Nephron progenitor cell (in vitro differentiated cells): ENCODE measurements at places on chromosomes 4 and X.

DNA sequence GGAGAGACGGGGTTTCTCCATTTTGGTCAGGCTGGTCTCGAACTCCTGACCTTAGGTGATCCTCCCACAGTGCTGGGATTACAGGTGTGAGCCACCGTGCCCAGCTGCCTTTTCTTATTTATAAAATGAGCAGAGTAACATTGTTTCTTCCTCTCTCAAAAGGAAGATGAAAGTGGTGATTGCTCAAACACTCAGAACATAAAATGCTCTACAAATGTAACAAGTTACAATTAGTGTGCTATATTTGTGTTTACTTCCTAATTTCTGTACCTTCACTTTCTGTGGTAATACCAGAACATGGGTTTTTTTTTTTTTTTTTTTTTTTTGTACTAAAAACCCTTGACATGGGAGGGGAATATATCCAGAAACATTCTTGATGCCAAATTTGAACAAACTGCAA, 197.9 kb downstream of the MGST2 start:
- no peak for DNase-seq

- DNase-seq, result no peak
These were observed 38.9 kb downstream of the WDR1 start for GRCh38 chr4:10077483-10078335.

DNA sequence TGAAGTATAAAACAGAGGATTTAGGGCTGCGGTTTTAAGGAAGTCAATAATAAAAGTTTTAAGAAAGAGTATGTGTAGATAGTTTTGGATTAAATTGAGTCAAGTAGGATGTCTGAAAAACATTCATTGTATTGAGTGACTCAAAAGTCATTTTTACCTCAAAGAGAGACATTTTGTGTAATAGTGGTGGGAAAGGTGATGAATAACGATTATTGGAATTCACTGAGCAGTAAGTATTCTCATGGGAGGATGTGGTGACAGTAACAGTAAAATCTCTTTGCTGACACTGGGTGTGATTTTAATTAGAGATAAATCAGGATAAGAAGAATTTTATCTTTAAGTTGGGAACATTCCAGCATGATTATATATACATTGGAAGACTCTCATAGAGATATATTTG, 233.6 kb downstream of the PDHA2 start:
- no peak for DNase-seq

GRCh38 chr4:114038762-114039387, 59.4 kb upstream of the ARSJ start:
- no peak for DNase-seq

DNA sequence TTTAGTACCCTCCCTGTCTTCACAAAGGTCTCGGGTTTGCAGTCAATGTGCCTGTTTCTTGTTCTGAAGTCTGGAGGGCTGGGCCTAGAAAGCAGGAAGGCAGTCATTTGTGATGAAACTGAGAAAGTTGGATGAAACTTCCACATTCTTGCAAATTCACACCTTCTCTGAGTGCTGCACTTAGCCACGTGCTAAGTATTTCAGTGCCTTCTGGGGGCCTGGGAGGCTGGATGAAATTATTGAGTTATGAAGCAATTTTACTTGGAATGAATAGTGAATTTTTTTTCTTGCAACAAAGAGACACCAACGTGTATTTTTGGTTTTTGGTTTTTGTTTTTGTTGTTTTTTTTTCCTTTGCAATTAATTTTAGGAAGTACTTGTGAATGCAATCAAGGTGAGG, 71.2 kb downstream of the MSX1 start:
- no peak for DNase-seq

GRCh38 chr4:98996056-98996764, 689 bp downstream of the METAP1 start:
- DNase-seq, result no peak

DNA sequence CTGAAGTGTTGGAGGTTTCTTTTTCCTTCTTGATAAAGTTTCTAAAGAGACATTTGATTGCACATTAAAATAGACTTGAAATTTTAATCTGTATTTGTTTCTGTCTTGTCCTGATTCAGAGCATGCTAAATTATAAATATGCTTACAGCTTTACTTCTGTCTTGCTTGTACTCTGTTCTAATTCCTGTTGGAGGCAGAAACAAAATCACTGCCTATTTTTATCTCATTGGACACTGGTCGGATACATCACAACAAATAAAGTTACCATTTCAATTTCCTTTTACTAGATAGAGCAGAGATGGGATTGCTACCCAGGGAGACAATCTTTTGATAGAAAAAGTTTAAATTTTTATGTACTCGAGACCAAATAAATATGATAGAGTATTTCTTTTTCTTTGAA, 6.9 kb downstream of the ANK2 start:
- no peak for DNase-seq

DNA sequence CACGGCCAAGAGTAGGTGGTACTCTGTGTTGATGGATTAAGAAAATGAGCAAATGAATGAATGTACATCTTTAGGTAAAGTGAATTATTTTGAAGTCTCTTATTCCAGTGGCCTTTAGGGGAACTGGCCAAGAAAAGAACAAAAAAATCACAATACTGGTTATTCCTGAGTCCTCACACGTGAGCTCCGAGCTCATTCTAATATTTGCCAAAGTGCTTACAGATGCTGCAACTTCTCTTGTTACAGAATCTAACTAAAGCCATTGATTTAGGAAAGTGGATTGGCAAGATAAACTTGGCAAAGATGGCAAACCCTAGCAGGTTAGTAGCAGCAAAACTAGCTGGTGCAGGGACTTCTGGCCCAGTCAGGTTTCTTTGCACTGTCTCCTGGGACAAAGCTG, 37.6 kb downstream of the IDS start:
- no peak for DNase-seq

- DNase-seq, result no peak
These were observed 107.8 kb downstream of the AR start for GRCh38 chrX:67651437-67652142.

GRCh38 chrX:13367950-13368349, 48.1 kb upstream of the ATXN3L start:
- DNase-seq, result no peak

GRCh38 chr4:6873291-6873690, 36.3 kb upstream of the TBC1D14 start:
- no peak for DNase-seq

- no peak for DNase-seq
These were observed 977.8 kb upstream of the TENM3 start for GRCh38 chr4:181265370-181265769.

GRCh38 chr4:82433791-82434190, 3.4 kb downstream of the ENOPH1 start:
- no peak for DNase-seq

GRCh38 chr4:105714932-105715331, 6.3 kb downstream of the GSTCD start:
- DNase-seq, result no peak

GRCh38 chr4:2243681-2244380, 1.9 kb upstream of the HAUS3 start:
- DNase-seq, result peak; percentile 61

- DNase-seq, result no peak
These were observed 5.1 kb downstream of the GJB1 start for GRCh38 chrX:71228063-71228642.

GRCh38 chrX:55119712-55120111, 30.9 kb downstream of the PAGE2 start:
- no peak for DNase-seq

- DNase-seq, result no peak
These were observed 31.5 kb upstream of the RAPGEF2 start for GRCh38 chr4:159071178-159071968.

DNA sequence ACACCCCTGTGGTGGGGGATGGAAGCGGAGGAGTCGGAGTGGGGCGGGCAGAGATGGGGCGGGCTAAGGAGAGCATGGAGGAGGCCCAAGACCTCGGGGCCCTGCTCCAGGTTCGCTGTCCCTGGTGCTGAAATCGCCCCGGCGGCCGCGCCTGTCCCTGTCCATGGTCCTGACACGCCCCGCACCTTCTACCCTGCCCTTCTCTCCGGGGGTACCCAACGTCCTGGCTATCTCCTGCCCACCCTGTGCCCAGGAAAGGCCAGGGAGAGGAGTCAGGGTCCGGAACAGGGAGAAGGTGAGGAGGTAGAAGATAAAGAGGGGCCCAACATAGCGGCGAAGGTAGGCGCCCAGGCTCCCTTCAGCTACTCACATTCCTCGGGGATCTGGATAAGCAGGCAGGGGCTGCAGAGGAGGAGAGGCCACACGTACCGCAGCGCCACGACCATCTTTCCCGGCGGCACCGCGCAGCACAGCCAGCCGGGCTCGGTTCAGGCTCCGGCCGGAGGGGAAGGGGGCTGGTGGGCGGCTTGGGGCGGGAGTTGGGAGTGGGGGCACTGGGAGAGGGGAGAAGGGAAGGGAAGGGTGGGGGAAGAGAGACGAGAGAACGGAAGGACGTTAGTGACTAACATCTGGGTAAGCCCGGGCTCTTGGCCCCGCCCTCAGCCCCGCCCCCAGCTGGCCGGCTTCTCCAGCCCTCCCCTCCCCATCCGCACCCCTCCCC, 10.4 kb downstream of the L1CAM start:
- DNase-seq, result peak; percentile 90

- DNase-seq, result no peak
These were observed 47.2 kb downstream of the C4orf50 start for GRCh38 chr4:5971078-5971450.

DNA sequence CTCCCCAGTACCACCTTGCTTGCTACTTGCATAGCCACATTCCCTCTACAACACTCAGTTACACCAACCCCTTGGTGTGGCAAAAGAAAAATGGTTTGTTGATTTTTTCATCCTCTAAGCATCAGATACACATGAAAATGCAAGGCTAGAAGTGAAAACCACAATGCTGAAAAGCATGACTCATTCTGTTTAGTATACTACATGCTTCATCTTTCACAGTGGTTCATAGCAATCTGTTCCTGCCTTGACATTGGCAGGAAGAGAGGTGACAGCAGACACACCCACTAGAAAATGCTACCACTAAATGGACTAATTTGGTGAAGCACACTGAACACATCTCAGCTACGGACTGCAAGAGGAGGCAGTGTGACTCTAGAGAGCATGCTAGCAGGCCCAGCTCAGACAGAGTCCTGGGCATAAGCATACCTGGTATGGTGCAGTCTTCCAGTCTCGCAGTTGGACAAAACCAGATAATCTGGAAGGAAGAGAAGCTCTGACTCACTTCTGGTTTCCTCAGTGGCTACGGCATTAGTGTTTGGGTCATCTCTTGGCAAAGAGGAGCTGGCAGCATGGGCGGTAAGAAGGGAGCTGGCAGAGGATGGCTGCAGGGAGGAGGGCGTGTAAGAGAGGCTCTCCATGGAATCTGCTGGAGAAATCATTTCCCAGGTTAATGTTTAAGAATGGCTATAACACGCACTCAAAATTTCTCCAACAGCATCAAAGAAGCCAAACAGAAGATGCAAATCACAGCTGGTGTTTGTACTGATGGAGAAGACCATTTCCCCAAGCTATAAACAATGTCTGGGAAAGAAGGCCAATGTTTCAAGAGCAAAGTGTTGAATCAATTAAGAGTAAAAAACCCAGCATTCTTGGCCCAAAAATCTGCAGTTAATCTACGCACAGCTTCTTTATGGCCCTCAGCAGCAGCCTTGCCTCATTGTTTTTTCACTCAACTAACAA, 37.8 kb downstream of the GAB3 start:
- no peak for DNase-seq

GRCh38 chrX:134880866-134881265, 109.9 kb upstream of the SMIM10 start:
- no peak for DNase-seq

DNA sequence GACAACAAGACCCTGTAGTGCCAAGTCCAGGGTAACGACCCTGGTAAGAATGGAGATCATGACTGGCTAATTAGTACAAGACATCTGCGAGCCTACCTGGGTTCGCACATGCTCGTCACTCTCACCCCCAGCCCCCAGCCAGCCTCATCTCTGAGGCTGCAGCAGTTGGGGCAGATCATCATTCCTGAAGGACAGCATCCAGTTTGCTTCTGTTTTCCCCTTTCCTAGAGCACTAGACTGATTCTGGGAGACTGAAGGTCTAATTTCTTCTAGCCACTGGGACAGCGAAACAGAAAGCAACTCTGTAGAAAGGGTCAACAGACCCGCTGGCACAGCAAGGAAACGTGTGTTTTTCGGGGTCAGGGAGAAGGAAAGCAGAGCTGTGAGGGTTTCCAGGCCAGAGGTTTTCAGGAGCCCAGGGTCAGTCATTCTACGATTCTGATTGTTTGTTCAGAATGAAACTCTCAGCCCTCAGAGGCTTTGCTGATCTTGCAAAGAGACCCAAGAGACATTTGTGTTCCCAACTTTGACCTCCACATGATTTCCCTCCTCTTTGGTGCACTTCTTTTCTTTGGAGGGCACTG, 343.1 kb upstream of the NOCT start:
- no peak for DNase-seq

GRCh38 chr4:162282684-162283083, 118.9 kb upstream of the FSTL5 start:
- DNase-seq, result no peak

GRCh38 chr4:56728512-56728911, 47.4 kb upstream of the HOPX start:
- DNase-seq, result no peak

DNA sequence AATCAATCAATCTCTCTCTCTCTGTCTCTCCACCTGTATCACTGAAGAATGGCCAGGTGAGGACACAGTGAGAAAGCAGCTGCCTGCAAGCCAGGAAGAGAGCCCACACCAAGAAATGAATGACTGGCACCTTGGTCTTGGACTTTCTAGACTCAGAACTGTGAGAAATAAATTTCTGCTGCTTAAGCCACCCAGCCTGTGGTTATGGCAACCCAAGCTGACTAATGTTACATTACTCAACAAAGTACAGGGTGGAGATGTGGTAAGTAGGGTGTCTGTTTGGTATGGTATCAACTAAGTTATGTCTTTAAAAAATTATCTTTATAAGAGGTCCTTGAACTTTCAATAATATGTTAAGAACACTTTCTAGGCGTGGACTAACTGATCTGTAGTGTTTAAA, 159.3 kb downstream of the EPHA5 start:
- DNase-seq, result no peak

DNA sequence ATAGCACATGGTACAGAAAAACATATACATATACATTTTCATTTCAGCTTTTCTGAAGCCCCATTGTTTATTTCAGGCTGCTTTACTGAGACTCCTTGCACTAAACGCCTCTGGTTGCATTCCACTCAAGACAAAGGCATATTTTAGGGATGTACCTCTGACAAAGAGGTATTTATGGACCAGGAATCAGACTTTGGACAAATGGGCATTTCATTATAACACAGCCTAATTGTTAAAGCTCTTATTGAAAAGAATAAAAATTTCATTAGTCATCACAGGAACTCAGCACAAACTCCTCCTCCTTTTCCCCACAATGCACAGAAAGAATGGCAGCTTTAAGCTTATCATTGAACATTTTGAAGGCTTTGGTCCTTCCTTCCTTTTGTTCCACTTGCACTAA, 62.9 kb upstream of the UGT8 start:
- DNase-seq, result no peak

- DNase-seq, result no peak
These were observed 871.2 kb upstream of the TENM3 start for GRCh38 chr4:181372014-181372413.

- DNase-seq, result no peak
These were observed 67.5 kb downstream of the PPP1R2C start for GRCh38 chrX:42710452-42710851.

DNA sequence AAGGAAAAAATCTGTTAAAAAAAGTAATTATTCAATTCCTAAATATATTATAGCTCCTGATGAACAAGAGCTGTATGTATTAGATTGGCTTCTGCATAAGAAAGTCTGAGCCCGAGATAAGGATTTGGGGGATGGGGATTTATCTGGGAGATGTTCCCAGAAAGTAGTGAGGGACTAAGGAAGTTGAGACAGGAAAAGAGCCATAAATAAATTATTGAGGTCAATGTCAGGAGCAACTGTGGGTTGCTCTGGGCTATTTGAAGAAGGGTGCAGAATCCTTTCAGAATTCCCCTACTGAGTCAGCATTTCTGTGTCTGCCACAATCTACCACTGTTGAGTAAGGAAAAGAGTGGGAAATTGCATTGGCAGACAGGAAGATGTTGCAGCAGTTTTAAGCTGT, 3.1 kb upstream of the TDO2 start:
- DNase-seq, result no peak
